Effector CD8-positive, alpha-beta T cell (primary cell): ENCODE measurements at places on chromosomes 4 and X.

GRCh38 chr4:121711263-121712000 is 14.7 kb upstream of the ANXA5 start:
- DNase-seq = no peak

DNA sequence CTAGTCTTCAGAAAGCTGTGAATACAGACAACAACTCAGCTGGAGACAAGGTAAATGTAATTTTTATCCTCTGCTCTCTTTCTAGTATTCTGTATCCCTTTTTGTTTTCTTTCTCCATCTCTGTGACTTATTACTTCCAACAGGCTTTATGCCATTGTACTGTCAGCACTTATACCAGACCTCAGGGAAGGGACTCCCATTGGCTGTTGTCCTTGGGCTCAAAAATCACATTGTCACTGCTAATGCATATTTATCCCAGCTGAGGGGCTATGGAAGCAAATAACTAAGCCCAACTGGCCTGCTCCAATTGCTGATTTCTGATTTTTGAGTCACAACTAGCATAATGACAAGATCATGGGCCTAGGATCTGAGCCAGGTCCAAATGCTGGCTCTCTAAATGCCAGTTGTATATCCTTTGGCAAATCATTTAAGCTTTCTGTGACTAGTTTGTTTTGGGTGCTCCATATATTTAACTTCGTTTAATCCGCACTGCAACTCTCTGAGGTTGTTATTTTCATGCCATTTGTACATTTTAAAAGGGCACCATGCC is 395.1 kb upstream of the GNPDA2 start:
- no peak for DNase-seq

GRCh38 chr4:183008492-183008891 is 90.6 kb upstream of the WWC2 start:
- DNase-seq = no peak

DNA sequence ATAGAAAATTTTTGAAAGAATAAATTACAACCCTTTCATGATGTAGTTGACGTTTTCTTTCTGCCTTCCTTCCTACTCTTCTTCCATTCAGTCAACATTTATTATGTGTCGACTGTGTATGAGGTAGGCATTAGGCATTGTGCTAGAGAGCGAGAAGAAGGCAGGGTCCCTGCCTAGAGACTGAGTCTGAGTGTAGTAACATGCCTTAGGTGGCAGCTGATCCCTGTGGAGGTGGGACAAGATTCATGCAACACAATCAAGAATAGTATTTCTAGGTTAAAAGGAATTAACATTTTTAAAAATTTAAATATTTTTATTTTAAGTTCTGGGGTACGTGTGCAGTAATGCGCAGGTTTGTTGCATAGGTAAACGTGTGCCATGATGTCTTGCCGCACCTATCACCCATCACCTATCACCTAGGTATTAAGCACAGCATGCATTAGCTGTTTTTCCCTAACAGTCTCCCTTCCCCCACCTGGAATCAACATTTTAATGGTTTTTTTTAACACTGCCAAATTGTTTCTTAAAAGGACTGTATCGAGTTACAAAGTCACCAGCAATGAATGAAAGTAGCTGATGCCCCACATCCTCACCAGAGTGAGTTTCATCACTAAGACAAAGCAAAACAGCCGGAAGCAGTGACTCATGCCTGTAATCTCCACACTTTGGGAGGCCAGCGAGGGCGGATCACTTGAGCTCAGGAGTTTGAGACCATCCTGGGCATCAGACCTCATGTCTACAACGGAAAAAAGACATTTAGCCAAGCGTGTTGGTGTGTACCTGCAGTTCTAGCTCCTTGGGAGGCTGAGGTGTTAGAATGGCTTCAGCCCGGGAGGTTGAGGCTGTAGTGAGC is 84.0 kb downstream of the WWC2 start:
- DNase-seq = no peak

DNA sequence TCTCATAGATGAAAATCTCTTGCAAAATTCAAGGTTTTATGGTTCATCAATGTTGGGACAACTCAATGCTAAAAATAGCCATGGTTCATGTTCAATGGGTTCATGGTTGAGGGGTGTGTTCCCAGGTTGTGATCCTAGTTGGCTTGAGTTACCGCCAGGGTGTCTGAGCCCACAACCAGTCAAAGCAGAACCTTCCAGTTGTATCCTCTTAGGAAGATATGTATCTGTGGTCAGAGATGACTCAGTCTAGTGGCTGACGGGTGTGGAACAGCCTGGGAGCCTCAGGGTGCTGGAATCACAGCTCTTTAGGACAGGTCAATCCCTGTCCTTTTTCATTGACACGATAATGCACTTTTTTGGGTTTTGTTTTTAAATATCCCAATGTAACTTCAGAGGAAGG is 192.3 kb upstream of the NR3C2 start:
- DNase-seq = no peak

DNA sequence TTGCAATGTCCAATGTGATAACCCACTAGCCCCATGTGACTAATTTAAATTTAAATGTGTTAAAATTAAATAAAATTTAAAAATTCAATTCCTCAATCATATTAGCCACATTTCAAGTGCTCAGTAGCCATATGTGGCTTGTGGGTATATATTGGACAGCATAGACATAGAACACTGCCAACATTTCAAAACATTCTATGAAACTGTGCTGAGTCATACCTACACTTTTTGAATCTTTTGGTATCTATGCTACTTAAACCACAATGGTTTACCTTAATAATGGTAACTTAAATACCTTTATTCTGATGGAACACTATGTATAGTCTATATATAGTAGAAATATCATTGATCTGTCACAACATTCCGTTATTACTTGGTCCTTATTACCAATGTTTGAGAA is 223.4 kb upstream of the ATOH1 start:
- DNase-seq = no peak

GRCh38 chrX:150704030-150704613 is 10.9 kb downstream of the MTMR1 start:
- DNase-seq = no peak

DNA sequence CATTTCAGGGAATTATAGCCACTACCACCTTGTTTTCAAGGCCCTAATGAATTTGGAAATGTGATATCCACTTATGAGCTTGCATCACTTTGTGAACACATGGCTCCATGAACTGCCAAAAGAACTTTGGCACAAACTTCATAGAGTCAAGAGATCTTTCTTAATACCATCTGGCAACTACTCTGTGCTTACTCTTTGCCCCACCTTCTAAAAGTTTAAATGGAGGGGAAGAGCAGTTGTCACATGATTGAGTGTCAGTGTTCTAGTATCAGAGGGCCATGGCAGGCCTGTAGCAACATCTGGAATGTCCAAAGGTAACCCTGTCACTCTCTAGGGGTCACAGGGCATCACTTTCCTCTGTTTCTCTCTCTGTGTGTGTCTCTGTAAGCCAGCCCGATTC is 2.6 kb upstream of the ADH1B start:
- DNase-seq = no peak

GRCh38 chr4:40427128-40427527 is 92.0 kb downstream of the CHRNA9 start:
- DNase-seq = no peak

DNA sequence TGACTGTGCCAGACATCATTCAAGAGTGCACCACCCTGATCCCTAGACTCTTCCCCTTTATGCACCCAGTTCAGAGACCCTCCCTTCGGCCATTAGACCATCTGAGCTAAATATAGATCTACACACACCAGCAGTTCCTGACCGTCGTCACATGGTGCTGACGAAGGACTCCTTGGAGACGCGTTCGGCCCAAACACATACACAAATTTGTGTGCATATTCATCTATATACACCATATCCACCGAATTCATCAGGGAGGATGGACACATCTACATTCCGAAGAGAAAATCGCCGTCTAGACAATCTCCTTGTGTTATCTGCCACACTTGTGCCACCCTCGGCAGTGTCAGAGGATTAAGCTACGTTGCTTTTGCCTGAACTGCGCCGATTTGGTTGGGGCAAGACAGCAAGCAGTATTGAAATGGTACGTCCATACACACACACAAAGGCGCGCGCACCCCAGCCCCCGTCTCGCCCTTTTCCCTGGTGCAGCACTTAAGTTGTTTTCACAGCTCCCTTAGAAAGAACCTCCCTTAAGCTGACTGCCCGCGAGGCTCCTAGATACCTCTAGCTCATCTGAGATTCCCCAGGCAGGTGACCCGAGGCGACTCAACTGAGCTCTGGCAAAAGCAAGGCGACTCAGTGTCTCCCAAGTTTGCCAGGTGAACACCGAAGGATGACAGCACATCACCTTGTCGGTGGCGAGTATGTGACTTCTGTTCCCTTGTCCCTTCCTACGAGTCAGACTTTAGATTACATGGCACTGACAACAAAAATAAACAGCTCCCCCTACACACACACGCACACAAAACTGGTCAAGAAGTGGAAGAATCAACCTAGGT is 1.0 kb downstream of the RASGEF1B start:
- DNase-seq = peak; percentile 8

DNA sequence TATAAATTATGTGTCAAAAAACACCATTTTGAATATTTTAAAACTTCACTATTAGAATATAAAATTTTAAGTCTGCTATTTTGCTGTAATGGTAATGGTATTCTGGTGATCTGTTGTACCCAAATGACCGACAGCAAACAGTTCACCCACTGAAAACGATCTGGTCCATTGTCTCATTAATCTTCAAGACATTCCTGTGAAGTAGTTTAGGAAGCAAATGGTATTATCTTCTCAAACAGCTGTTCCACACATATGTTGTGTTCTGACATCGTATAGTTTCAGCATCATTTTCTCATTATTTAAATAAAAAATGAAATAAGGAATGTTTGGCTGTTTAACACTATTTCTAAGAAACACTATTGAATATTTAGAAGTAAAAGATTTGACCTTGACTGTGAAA is 98.1 kb downstream of the WWC2 start:
- no peak for DNase-seq

DNA sequence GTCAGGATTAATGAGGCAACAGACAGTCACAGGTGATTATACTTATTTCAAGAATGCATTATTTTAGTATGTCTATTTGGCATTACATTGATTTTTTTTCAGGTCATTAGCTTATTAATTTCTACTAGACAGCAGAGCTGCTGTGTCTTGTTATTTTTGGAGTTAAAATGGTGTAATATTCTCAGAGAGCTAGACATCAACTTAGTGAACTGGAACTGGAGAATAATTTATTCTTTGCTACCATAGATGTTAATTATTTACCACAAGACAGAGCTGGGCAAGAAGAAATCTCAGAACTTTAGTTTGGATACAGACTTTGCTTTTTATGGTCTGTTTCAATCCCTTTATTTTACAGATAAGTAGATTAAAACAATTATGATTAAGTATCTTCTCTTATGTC is 10.2 kb upstream of the HPGD start:
- DNase-seq = no peak

DNA sequence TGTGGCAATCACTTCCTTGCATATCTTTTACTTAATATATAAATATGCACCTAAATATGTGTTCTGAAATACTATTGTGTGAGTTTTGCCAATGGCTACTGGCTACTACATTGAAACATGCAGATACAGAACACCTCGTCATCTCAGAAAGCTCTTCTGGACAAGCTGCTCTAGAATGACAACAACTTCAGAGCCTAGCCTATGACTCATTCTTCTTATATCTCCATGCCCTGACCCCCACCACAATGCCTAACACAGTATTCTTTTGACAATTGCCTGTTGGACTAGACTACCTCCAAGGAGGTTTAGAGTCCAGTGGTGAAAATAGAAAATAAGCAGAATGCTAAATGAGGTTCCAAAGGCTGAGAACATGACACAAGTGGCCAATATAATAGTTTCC is 17.6 kb upstream of the DMP1 start:
- DNase-seq = no peak

DNA sequence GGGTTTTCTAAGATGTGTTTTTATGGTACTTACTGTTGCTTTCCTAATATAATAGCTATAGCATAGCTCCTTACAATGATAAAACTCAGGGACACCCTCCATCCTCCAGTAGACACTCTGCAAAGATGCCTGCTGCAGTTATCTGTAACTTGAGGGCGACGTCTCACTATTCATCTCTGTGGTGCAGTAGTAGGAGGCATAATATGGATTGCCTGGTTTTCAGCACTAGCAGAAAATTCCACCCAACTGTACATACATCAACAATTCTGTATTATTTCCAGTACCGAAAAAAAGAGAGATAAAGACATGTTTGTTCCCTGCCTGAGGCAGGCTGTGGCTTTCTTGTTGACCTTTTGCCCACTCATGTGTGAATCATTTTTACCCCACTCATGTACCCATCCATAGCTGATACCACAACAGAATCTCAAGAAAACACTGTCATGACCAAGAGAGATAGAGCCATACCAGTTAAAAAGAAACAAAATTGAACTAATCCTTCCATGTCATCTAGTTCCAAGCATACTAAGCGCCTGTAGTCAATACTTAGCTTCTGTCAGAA is 220.1 kb downstream of the RAB28 start:
- DNase-seq = no peak

DNA sequence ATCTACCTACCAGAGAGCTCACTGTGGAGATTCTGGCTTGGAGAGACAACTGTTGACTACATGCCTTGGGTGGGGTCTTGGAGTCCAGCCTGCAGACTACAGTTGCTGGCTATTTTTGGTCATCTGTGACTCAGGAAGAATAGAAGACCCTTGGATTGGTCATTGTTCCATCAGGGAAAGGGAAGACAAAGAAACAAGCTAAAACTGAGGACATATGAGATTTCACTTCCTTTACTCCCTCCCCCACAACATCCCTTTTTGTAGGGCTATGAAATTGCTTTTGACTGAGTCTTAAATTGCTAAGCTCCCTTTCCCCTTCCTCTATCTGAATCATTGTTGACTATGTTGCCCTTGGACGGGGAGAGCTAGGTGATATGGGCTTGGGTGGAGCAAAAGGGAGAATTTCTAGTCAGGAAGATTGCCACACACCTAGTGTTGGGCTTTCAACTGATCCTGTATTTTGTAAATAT is 11.7 kb downstream of the MSN start:
- DNase-seq = no peak

- no peak for DNase-seq
Observed at GRCh38 chr4:73252001-73252400, 6.6 kb downstream of the ANKRD17 start.

DNA sequence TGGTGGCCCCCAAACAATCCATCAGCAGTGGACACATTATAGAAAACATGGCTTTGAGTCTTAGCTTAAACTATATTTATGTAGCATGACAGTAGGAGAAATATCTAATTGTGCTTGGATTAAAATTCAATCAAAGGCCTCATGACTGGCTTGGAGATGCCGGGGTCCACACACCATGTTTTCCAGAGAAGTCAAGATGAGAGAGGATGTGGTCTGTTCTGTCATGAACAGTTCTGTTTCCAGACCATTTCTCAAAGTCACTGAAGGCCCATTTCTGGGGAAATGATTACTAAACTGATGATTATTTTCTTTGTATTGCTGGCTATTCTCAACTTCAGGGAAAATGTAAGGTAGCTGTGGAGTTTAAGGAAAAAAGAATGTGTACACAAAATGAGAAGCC is 76.3 kb downstream of the C4orf51 start:
- no peak for DNase-seq
